Large intestine (tissue), 12 donors: ENCODE measurements at places on chromosomes 4 and X. TPM values are rescaled to one million over a fixed set of nuclear protein-coding genes. Genes with fewer than 3 reads are reported as not detected.

DNA sequence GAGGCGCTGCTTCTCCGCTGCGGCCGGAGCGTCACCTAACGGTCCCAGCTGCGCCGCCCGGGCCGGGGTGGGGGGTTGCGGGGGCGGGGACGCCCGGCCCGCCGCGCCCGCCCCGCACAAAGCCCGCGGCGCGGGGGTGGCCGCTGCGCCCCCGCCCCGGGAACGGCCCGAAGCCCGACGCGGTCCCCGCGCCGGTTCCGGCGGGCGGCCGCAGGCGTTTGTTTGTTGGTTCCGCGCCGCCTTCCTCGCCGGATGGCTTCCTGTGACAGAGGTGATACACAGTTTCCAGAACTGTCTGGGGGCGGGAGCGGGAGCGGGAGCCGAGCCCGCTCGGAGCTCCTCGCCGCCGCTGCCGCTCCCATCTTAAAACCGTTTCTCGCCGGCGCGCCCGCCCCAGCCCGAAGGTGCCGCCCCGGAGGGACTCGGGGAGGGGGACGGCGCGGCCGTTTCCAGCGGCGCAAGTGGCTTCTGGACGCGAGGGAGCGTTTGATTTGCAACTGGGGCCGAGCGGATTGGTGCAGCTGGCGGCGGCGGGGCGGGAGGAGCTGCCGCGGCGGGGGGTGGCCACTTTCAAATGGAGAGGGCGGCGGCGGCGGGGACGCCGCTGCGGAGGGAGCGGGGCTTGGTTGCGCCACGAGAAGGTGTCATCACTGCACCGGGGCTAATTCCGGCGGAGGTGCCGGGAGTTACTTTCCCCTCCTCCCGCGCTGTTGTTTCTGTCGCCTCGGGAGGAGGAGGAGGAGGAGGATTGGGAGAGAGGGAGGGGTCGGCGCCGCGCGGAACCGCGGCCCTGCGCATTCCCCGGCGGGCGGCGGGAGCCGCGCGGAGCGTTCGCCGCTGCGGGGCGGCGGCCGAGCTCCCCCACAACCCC lies 2.3 kb downstream of the JADE1 start:
- DNase-seq = peak; percentile 73

DNA sequence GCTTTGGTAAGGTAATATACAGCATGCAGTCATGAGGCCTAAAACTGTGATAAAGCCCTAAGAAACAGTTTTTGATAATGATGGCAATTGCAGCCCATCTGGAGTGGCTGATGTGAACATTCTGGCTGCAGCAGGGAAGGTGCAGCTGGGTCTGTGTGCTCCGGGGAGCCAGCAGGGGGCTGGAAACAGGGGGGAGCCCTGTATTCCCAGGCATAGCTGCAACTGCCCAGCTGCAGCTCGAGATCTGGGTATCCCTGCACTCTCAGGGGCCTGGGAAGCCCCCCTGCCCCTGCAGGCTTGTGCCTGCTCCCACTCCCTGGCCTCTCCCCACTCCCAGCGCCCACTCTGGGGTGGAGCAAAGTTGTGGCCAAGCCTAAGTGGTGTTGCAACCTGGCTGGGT lies 95.6 kb downstream of the RRAGB start:
- no peak for DNase-seq

DNA sequence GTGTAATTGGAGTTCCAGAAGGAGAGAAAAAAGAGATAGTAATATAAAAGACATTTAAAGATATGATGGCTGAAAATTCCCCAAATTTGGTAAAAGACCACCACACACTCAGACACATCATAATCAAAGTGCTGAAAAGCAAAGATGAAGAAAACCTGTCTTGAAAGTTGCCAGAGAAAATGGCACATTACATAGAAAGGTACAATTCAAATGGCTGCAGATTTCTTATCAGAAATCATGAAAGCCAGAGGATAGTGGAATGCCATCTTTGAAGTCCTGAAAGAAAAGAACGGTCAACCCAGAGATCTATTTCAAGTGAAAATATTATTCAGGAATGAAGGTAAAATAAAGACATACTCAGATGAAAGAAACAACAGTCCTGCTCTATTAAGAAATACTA lies 29.3 kb upstream of the PAGE4 start:
- DNase-seq = no peak

GRCh38 chr4:13833171-13833804 lies 205.8 kb upstream of the BOD1L1 start:
- no peak for DNase-seq

DNA sequence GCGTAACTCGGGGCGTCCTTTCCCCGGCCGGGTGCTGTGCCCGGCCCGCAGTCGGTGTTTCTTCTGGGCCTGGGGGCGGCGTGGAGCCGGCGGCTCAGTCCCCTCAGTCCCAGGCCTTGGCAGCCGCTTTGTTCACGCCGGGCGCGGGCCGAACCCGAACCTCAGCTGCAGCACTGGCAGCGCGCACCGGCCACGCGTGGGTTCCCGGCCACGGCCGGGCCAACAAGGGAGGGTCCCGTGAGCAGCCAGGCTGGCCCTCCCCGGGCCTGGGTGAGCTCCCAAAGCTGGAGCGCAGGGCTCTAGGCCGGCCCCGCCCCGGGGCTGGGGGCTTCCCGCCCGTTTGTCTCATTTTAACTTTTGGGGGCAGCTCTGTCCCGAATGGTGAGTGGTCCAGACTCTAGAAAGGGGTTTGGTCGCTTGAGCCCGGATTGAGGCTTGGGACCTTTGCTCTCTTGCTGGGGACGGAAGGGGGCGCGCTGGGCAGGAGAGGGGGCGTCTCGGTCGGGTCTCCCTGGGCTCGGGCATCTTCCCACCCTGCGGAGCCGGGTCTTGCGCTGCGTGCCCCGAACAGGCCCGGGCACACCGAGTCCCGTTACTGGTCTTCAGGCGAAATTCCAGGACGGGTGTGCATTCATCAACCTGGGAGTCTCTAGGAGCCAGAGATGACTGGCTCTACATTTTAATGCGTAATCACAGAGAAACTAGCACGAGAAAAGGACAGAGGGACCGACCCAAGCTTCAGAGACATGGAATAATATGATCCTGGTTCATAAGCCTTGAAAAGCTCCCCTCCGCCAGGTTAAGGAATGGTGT lies 177.1 kb downstream of the CBR4 start:
- peak; percentile 29 for DNase-seq

GRCh38 chr4:88240297-88240714 lies 44.1 kb downstream of the PPM1K start:
- no peak for DNase-seq

DNA sequence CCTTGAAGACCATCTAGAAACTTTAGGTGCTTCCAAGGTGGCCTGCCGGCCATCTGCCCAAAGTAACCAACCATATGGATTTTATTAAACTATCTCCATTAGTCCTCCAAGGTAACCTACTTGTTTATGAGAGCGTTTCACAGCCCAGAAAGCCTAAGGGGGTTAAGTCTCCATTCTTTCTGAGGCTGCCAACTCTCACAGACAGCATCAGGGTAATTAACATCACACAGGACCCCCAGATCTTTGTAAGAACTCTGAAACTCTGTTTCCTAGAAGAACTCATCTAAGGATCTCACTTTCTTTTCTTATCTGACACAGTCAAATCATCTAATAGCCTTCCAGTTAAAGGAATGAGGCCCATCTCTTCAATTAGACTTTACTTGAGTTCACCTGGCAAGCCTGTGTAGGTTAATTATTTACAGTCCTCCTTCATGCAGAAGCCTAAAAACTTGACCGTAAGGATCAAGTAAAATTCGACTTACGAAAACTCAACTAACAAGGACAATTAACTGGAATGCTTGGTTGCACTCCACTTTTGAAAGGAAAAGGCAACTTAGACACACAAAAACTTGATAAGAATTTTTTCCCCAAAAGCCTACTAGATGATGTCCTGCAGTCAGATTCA lies 252.5 kb downstream of the GRIA3 start:
- no peak for DNase-seq

GRCh38 chrX:80431505-80431832 lies 11.2 kb downstream of the TENT5D start:
- no peak for DNase-seq

DNA sequence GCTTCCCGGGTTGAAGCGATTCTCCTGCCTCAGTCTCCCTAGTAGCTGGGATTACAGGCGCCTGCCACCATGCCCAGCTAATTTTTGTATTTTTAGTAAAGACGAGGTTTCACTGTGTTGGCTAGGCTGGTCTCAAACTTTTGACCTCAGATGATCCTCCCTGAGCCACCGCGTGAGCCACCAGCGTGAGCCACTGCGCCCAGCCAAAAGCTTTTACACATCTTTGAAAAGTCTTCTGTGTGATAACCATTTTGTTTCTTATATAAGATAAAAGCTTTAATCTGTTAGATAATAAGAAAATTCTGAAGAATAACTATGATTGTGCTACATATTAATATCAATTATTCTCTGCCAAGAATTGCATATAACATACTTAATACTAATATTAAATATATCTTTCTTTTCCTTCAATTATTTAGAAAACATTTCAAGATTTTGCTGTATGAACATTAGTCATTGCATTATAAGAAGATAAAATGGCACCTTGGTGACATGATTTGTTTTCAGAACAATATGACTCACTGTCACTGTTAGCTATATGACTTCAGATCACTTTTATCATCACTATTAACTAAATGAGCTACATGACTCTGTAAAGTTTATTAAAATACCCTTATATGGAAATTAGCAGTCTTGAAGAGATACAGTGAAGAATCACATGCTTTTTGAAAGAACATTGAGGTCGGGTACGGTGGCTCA lies 33.4 kb downstream of the RUFY3 start:
- DNase-seq = no peak

- no peak for DNase-seq
These were observed 75.1 kb upstream of the HTR2C start for GRCh38 chrX:114508756-114509155.

The MAGEH1 gene
- 91.9 TPM for polyA plus RNA-seq

- DNase-seq = no peak
These were observed 2.3 kb downstream of the ATP2B3 start for GRCh38 chrX:153519569-153520286.

DNA sequence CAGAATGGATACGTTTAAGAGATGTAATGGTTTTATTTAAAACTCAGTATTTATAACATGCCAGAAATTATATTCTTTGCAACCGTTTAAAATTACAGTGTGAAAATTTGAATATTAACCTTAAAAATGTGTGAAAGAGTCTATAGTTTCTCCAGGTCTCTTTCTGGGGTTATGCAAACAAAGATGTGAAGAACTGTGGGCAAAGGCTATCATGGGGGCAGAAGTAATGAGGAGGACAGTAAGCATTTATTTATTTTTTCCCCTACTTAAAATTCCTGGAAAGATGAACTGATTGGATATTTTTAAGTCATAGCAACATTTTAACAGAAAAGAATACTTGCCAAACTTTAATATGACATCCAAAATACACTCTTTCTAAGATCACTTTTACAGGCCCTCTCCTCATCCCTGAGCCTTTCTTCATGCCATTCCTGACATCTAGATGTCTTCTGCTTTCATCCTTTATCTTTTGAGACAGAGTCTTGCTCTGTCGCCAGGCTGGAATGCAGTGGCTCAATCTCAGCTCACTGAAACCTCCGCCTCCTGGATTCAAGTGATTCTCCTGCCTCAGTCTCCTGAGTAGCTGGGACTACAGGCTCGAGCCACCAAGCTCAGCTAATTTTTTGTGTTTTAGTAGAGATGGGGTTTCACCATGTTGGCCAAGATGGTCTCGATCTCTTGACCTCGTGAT lies 46.1 kb downstream of the TMEM131L start:
- DNase-seq = no peak

DNA sequence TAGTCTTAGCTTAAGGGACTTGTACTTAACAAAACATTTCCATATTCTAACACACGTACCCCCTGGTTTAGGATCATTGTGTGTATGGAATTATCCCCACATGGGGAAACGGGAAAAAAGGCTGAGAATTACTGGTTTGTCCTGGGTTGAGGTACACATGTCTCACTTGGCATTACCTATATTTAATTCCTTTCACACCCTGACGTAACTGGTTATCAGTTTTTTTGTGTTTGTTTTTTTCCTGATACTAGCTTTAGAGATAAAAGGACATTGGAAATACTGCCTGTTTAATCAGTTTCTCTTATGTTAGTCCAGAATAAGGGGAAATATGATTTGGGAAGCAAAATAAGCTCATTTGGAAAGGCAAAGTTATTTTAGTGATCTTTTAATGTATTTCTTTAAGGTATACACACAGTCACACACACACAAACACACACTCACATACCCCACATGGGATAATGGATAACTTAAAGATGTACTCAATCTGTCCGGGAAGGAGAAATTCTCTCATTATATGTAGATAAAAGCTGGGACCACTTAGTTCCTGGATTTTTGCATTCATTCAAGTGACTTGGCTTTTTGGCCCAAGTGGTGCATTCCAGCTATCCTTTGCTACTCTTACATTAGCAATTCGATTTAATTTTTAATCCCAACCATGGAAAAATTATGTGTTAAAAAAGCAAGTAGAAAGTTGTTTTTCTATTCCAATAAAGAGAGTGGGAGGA lies 13.0 kb downstream of the SEPTIN11 start:
- no peak for DNase-seq

GRCh38 chr4:77852892-77853495 lies 9.6 kb upstream of the MRPL1 start:
- DNase-seq = peak; percentile 14

DNA sequence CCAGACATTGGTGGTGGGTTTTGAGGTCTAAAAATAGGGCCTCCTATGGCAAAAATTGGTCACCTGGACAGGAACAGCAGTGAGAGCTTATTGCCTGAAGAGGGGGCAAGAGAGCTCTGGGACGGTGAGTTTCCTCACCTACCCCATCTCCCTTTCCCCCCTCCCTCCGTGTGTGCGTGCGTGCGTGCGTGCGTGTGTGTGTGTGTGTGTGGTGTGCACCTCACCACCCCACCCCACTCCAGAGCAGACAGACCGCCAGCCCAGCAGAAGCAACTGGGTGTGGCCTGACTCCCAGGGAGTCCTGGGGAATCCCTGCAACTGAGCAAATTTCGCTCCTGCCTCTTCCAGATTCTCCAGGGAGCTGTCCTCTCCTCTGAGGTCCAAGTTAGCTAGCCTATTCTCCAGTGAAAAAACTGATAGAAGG lies 44.7 kb downstream of the PRPS1 start:
- peak; percentile 79 for DNase-seq

- DNase-seq = peak; percentile 1
These were observed 407.4 kb upstream of the AADAT start for GRCh38 chr4:170497112-170497511.

GRCh38 chr4:7759635-7760034 lies 180.0 kb downstream of the AFAP1 start:
- no peak for DNase-seq

GRCh38 chr4:128600410-128600809 lies 209.1 kb upstream of the JADE1 start:
- DNase-seq = peak; percentile 78

The EXOC1L gene
- polyA plus RNA-seq = not detected

DNA sequence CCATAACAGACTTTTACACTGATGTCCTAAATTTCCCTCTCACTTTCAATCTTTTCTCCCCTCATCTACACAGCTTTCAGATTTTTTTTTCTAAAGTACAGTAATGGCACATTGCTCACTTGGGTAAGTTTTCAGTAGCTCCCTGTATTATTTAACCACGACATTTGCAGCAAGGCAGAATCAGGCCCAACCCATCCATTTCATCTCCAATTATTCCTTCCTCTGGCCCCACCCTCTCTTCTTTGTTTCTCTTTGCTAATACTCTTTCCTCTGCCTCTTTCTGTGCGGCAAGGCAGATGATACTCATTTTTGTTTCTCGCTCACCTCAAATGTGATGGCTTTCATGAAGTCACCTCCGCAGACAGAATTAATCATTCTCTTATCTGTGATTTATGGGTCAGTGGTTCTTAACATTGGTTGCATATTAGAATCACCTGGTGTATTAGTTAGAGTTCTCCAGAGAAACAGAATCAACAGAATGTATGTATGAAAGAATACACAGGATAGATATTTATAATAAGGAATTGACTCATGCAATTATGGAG lies 43.4 kb upstream of the GATB start:
- no peak for DNase-seq

- no peak for DNase-seq
These were observed 59.7 kb downstream of the RAI2 start for GRCh38 chrX:17801431-17801830.

The PCSK1N gene
- 178 TPM for polyA plus RNA-seq

The CXorf49 gene
- polyA plus RNA-seq = not detected
